ENCODE measurements at places on chromosomes 11 and 22. TPM values are rescaled to one million over a fixed set of nuclear protein-coding genes. Genes with fewer than 3 reads are reported as not detected.

CDC45 gene
- polyA plus RNA-seq = 5.2 TPM

FIBIN gene
- 0.30 TPM for polyA plus RNA-seq

ATXN10 gene
- 238 TPM for polyA plus RNA-seq

OVCH2 gene
- polyA plus RNA-seq = 1.7 TPM

FLRT1 gene
- polyA plus RNA-seq = not detected

ARFGAP3 gene
- 24.7 TPM for polyA plus RNA-seq

MUC6 gene
- polyA plus RNA-seq = not detected

OR5B21 gene
- 0.06 TPM for polyA plus RNA-seq

MAP6 gene
- 3.1 TPM for polyA plus RNA-seq

C11orf65 gene
- 0.34 TPM for polyA plus RNA-seq

SYT9 gene
- polyA plus RNA-seq = not detected

GAL gene
- 2.6 TPM for polyA plus RNA-seq

SCGB1A1 gene
- not detected for polyA plus RNA-seq
